SJCRH30 (cell line): ENCODE measurements at places on chromosomes 5 and 9. TPM values are rescaled to one million over a fixed set of nuclear protein-coding genes. Genes with fewer than 3 reads are reported as not detected.
A peak's percentile ranks its signal among the peaks of the same experiment; 100 is the strongest.

GRCh38 chr5:156934450-156935211 is 28.4 kb downstream of the TIMD4 start:
- H3K4me3 ChIP-seq = no peak overlapping the region
- H3K36me3 ChIP-seq = no peaks in the 10 kb centered on the region
- H3K27me3 ChIP-seq = no peaks in the 10 kb centered on the region
- H3K4me1 ChIP-seq = no peaks in the 10 kb centered on the region
- peak; percentile 45 for DNase-seq
- H3K27ac ChIP-seq = no peak overlapping the region

OCLN gene
- total RNA-seq = 36.1 and 36.6 TPM in 2 replicates

DNA sequence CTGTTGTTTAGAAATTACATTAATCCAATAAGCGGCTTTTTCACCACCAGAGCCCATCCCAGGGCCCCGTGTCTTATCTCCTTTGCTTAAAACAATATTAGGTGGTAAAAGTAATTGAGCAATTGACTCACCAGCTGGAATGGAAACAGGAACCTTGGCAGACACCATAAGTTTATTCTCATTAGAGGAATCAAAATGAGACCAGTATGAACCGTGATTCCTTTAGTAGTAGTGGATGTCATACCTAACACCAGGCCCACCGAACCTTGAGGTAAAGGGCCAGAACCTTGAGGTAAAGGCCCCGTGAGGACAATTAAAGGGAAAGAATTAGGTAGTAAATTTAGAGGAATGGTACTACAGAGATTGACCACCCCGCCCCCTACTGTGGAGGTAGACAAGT is 16.5 kb downstream of the HSDL2 start:
- H3K4me3 ChIP-seq = no peak overlapping the region
- no peaks in the 10 kb centered on the region for H3K4me1 ChIP-seq
- DNase-seq = no peak

DNA sequence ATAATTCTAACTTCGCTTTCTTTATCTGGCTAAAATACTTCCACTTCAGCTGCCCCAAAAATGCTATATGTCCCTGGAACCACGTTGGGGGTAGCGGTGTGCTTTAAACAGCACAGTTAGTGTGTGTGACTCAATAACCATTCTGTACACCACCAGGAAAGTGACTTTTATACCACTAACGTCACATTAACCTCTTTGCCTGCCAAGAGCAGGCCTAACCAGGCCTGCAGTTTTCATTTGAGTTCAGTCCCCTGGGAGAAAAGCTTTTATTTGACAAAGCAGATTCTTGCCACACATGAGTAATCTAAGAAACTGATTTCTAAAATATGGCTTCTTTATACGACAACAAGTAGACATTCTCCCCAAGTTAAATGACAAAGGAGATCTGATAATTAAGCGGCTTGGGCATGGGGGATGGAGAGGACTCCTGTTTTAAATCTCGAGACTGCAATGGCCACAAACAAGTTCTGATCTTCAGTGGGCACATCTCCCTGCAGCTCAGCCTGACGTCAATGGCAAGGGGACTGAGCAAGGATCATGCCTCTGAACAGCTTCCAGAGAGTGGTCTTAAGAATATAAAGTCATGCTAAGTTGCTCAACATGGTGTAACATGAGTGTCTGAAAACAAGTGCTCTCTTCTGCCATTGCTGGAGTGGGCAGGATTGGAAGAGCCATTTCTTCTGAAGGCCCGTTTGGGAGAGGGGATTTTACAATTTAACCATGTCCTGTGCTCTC is 91.8 kb downstream of the GLIS3 start:
- no peaks in the 10 kb centered on the region for H3K27me3 ChIP-seq
- H3K27ac ChIP-seq = no peak overlapping the region
- DNase-seq = no peak
- H3K4me3 ChIP-seq = no peak overlapping the region
- H3K4me1 ChIP-seq = 0 out of 2 replicates have a peak, but pooled peaks cover 4% of the 10 kb centered on the region
- H3K36me3 ChIP-seq = no peaks in the 10 kb centered on the region

DNA sequence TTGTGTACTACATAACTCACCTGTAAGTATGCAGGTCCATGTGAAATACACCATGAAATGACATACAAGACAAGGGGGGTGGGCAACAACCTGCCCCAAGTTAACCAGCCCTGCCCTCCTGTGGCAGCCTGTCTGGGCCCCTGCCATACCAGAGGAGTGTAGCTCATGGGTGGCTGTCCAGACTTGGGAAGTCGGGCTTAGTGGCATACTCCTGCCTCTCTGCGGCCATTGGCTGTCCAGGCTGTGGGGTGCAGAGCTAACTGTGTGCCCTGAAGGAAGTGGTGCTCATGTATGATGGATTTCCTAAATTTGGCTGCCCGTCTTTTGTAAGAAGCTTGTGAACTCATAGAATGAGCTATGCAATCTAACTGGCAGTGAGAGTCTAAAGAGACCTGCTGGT is 47.0 kb downstream of the GPR107 start:
- no peaks in the 10 kb centered on the region for H3K4me1 ChIP-seq
- no peaks in the 10 kb centered on the region for H3K27me3 ChIP-seq
- H3K4me3 ChIP-seq = no peak overlapping the region
- peaks cover 58% of the 10 kb centered on the region for H3K36me3 ChIP-seq

DNA sequence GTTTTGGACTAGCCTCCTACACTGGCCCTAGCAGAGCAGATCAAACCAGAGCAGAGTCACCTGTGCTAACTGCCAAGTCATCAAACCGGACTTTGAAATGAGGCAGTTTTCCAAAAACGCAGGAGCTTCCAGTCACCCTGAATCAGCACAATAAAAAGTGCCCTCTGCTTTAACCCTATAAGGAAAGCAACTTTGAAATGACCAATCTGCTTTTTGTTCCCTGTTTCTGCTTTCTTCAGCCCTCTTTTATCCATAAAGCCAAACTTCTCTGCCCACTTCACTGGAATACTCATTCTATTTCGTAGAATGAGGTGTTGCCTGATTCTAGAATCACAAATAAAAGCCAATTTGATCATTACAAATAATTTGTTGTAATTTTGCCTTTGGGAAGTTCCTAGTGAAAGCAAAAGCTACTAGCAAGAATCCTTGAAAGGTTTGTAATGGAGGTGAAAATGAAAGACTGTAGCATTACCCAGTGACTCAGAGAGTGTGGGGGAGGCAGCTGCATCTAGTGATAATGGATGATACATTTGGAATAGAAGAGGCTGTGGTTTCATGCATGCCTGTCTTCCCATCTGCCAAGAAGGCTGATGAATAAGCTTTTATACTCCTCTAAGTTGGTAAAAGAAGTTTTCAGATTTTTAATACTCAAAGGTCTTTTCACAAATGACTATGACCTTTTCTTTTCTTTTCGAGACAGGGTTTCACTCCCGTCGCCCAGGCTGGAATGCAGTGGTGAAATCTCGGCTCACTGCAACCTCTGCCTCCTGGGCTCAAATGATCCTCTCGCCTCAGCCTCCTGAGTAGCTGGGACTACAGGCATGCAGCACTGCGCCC is 14.9 kb downstream of the SPAAR start:
- DNase-seq = peak; percentile 72
- H3K4me1 ChIP-seq = peaks cover 21% of the 10 kb centered on the region
- H3K4me3 ChIP-seq = peak overlapping the region; percentile 30
- no peaks in the 10 kb centered on the region for H3K36me3 ChIP-seq
